ENCODE measurements at places on chromosomes 11 and 22.

DNA sequence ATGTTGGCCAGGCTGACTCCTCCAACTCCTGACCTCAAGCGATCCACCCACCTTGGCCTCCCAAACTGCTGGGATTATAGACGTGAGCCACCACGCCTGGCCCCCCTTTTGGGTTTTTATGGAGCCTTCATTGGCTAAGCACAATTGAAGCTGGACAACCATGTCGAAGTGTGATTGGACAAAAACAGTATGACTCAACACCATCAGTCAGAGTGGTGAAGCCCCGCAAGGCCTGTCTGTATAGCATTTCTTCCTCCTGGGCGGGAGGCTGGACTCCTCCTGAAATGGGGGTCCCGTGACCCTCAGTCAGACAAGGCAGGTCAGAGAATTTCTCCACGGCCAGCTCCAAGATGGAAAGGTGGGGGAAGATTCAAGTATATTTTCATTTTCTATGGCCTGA is 3.1 kb upstream of the PARVB start:
- DNase-seq = no peak

DNA sequence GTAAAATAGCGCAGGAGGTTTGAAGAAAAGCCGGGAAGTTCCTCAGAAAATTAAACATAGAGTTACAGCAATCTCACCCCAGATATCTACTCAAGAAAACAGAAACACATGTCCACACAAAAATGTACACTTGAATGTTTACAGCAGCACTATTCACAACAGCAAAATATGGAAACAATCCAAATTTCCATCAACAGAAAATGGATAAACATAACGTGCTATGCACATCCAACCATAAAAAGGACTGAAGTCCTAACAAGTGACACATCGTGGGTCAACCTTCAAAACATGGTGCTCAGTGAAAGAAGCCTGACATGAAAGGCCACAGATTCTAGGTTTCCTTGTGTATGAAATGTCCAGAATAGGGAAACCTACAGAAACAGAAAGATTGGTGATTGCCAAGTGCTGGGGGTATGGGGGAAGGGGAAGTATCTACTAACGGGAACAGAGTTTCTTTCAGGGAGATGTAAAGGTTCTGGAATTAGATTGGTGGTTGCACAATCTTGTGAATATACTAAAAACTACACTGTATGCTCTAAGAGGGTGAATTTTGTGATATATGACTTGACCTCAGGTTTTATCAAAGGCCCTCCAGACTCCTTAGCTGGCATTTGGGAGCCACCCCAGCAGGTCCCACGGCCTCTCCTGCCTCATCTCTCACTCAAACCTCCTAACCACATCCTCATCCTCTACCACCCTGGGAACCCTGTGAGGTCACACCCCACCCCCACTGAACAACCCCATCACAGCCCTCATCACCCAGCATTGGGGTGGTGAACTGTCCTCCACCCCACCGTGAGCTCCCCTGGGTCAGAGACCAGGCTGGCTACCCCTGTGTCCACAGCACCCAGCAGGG is 69.2 kb upstream of the PRR5 start:
- no peak for DNase-seq

DNA sequence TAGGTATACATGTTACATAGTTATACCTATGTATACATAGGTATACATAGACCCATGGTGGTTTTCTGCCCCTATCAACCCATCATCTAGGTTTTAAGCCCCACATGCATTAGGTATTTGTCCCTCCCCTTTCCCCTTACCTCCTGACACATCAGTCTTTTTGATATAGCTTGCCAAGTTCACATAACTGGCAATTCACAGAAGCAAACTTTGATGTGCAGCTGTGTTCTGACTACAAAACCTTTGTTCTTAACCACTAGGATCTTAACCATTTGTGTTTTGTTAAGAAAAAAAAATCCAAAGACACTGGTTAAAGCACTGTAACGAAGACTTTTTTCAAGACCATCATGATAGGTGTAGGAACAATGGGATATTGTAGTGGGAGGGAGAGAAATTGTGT is 42.9 kb upstream of the SLC5A1 start:
- DNase-seq = no peak

DNA sequence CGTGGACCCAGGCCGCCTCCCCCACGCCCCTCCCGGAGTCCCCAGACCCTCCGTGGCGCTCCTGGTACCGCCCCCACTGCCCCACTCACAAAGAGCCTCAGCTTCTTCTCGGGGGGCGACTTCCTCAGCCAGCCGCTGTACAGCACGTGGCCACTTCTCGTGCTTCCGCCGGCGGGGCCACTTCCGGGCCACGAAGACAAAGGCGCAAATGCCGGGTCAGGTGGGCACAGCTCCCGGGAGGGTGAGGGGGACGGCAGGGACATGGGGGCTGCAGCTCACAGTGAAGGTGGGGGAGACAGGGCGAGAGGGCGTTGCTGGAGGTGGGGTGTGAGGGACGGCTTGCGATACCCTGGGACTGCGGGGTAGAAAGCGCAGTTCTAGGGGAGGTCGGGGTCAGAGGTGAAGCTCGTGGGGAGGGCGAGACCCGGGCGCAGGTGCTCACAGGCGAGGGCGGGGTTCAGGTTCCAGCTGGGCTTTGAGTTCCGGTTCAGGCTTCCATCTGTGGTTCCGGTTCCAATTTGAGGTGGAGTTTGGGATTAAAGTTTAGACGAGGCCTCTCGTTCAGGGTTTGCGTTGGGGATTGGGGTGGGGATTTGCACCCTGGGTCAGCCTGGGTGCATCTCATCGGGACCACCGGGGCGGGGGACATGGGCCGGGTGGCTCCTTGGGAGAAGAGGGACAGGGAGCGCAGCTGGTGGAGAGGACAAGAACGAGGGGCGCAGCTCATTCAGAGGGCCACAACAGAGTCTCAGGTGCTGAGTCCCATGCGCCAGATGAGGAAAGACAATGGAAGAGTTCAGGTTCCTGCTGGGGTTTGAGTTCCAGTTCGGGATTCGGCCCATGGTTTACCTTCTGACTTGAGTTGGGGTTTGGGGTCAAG is at the start of gene GAB4:
Gene GAB4, minus strand, starts transcription at position 371 of the 880 bp plus-strand sequence. Its CDS starts 108 bp downstream, at position 263.
- no peak for DNase-seq

GRCh38 chr11:10320736-10321465 is 16.0 kb downstream of the ADM start:
- DNase-seq = no peak

GRCh38 chr11:47480762-47481161 is 31.8 kb upstream of the RAPSN start:
- no peak for DNase-seq

GRCh38 chr11:123158033-123159003 is 36.7 kb downstream of the CLMP start:
- no peak for DNase-seq

- DNase-seq = no peak
Observed at GRCh38 chr11:35571696-35572095, 46.3 kb upstream of the PAMR1 start.

DNA sequence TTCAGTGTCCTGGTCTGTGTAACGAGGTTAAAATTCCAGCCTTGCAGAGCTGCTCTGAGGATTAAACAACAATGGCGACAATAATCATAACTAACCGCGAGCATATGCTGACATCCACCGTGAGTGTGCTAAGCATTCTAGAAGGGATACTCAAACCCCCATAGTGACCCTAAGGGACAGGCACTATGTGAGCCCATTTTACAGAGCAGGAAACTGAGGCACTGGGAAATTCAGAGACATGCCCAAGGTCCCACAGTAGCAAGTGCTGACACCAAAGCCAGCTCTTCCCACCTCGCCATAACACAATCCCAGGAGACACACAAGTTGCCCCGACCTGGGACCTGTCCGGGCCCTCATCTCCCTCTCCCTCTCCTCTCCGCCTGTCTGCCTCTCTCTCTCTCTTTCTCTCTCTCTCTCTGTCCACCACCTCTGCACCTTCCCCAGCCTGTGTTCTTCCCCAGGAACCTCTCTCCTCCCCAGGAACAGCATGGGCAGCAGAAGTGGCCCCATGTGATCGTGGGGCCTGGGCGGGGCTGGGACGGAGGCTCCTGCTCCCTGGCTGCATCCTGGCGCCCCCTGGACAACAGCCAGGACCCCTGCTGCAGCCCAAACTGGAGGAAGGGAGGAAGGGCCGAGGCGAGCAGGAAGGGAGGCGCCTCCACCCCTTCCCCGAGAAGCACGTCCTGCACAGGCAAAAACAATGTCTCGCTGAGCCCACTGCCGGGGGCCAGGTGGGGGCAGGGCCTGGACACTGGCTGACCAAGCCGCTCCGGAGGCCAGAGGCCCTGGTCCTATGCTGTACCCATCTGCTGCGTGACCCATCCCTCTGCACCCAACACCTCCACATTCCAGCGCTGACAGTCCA is 14.8 kb upstream of the MFNG start:
- DNase-seq = no peak

DNA sequence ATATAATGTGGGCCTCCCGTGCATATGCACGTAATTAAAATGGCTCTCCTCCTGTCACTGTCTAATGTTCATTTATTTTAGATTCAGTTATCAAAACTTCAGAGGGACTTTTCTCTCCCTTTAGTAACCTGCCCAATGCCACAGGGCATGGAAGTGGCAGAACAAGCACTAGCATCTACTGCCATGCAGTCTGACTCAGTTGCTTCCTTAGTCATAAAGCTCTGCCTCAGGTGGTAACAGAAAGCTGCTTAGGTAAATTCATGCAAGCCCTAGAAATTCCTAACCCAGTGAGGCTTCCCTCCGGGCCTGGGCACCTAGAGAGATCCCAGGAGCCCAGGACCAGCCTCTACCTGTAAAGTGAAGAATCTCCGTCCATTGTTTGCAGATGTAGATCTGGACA is 8.9 kb downstream of the PRPF19 start:
- no peak for DNase-seq

DNA sequence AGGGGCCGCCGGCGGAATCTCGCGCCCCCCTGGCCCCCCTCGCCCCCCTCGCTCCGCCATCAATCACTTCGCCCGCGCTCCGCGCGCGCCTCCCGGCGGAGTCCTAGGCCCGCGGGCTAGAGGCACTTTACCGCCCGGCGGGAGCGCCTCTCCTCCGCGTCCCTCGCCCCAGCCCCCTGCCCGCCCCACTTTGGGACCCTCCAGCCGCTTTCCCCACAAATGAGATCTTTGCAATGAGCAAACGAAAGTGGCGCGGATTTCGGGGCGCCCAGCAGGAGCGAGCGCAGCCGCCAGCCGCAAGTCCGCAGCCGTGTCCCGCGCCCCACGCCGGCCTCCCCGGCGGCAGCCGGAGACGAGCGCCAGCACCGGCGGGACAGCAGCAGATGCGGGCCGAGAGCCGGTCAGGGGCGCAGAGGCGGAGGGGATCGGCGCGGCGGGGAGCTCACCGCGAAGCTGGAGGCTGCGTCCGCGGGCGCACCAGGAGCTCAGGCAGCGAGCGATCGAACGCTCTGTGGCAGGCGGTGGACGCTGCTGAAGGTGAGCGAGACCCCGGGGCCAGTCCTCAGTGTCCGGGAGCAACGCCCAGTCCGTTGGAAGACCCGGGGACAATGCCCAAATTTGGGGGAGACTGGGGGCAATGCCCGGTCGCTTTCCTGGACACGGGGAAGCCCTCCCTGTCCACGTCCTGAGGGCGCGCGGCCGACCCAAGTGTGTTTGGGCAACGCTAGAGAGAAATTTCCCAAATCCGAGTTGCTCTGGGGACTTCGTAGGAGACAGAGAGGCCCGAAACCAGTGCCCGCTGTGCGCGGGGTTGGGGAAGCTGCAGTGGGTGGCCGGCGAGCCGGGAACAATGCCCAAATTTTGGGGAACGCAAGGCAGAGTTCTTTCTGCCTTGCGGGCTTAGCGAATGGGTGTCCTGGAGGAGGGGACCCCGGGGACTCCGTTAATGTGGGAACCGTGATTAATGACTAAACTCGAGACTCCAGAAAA is 1.5 kb upstream of the IGF2 start:
- DNase-seq = no peak

GRCh38 chr11:59668950-59669610 is at the start of gene PATL1:
TSS of gene PATL1 (minus strand) at chr11:59669037. CDS start at chr11:59668895, 142 bp downstream.
- peak; percentile 98 for DNase-seq

- DNase-seq = no peak
Observed at GRCh38 chr22:47452184-47452583, 689.7 kb downstream of the TBC1D22A start.

GRCh38 chr11:26719998-26720397 is 1.9 kb downstream of the SLC5A12 start:
- DNase-seq = no peak

DNA sequence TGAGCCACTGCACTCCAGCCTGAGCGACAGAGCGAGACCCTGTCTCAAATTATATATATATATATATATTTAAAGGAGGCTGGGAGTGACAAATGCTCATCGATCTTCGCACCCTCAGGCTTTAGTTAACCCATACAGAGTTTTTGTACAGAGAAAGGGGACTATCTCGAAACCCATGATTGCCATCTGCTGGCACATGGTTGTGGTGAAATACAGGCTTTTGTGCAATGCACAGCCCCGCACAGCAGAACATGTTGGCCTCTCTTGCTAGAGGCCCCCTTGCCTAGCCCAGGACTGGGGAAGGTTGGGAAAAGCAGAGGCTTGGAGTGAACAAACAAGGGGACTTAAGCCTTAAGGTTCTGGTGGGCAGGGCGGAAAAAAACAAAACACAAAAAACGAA is 3.6 kb downstream of the MYBPC3 start:
- no peak for DNase-seq

DNA sequence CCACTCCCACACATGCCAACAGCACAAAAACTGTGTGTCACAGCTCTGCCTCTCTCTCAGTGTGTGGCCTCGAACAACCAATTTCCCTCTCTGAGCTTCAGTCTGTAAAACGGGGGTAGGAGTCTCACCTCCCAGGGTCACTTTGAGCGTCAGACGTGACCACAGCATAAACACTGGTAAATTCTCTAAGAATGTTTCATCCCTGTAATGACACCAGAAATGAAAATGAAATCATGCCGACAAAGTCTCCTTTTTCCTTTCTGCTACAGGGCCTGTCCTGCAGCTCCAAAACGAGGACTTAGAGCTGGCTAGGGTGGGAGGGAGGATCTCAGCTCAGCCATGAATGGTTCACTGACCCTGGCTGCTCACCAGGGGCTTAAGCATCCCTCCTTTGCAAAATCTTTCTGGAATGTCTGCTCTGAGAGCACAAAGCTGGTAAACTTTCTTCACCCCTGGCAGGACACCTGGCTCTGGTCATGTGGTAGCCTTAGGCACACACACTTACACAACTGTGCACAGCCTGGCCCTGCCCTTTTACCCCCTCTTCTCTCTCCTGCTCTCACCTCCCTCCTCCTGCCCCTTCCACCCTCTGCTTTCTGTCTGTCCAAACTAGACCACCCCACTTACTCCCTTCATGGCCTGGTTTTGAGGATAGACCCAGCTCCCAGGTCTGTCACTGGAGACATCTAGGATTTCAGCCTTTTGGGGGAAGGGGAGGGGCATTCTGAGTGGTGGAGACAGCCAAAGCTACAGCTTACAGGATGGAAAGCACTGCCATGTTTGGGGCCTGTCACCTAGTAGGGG is 12.3 kb upstream of the TSKU start:
- no peak for DNase-seq

DNA sequence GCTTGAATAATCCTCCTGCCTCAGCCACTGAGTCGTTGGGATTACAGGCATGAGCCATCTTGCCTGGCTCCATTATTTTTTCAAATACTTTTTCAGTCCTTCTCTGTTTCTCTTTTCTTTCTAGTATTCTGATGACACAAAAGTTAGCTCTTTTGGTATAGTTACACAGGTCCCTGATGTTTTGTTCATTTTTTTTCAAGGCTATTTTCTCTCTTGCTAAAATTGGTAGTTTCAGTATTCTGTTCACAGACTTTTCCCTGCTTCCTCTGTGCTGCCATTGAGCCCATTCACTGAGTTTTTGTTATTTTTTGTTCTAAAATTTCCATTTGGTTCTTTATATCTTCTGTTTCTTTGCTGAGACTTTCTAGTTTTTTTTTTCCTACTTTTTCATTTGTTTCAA is 166.5 kb downstream of the UVRAG start:
- DNase-seq = no peak

- DNase-seq = no peak
Observed at GRCh38 chr11:132685174-132685611, 847.1 kb downstream of the OPCML start.

GRCh38 chr11:134752526-134752925 is 340.5 kb upstream of the B3GAT1 start:
- DNase-seq = no peak

Measured in activated CD4-positive, alpha-beta T cell treated with anti-CD3 and anti-CD28 coated beads for 1 hour (primary cell).